ENCODE measurements at places on chromosomes 1 and 21. TPM values are rescaled to one million over a fixed set of nuclear protein-coding genes. Genes with fewer than 3 reads are reported as not detected.

STUM gene
- 0.78 TPM for total RNA-seq

SFN gene
- not detected for total RNA-seq

U2AF1 gene
- 11.8 TPM for total RNA-seq

LCE1D gene
- not detected for total RNA-seq

MMP23B gene
- total RNA-seq = 60.2 TPM

RCSD1 gene
- 32.7 TPM for total RNA-seq

Data from cardiac septum (tissue), 1 donor.